Activated CD8-positive, alpha-beta T cell treated with anti-CD3 and anti-CD28 coated beads for 36 hours (primary cell): ENCODE measurements at places on chromosomes 7 and 10. TPM values are rescaled to one million over a fixed set of nuclear protein-coding genes. Genes with fewer than 3 reads are reported as not detected.

ZNF485 gene
- 8.7 TPM for total RNA-seq

- DNase-seq = no peak
Observed at GRCh38 chr7:93933156-93933555, 11.6 kb downstream of the GNG11 start.

GRCh38 chr10:70757856-70758255 is 27.3 kb downstream of the TBATA start:
- DNase-seq = no peak

DNA sequence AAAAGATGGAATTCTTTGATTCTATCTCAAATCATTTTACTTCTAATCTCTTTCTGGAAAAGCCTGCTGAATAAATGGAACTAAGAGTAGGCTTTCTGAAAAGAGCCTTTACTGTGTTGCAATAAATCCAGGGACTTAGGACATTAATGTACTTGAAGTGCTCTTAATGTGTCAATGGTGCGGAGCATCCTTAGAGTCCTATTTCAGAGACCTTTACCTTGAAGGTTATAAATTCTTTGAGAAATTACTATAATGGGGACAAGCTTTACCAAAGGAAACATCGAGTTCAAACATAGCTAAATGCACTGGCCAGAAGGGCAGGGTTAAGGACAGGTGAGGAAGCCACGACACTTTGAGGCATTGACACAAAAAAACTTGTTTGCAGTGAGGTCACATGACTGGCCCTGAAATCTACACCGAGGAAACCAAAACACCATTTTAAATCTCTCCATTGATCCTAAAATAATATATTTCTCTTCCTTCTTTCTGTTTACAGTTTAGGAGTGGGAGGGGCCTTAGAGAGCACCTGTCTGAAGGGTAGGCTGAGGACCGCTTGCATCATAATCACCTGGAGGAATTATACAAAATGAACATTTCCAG is 48.1 kb upstream of the EXOC6 start:
- DNase-seq = no peak

DNA sequence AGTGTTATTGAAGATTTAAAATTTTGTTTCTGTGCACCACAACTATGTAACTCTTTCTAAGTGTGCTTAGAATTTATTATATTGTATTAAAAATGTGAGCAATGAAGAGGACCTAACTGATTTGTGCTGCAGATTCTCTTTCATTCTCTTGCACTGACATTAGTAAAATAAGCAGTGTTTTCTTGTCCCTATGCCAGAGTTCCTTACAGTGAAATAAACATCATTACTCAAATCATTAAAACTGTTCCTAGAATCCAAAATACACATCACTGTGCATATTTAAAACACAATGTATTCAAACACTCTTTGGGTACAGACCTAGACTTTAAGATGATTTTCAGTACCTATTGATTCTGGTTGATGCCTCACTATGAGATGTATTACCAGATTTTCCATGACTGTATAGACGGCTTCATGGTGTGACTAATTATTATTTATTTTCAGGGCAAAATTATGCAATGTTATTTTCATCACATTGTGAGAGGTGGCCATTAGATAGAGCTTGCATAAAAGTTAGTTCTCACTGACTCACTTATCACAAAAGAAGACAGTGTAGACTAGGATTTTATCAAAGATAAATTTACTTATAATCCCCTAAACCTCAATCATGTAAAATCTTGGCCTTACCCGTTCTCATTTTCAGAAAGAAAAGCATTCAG is 93.4 kb downstream of the PTPRZ1 start:
- DNase-seq = no peak

IGFBP1 gene
- not detected for total RNA-seq

DNA sequence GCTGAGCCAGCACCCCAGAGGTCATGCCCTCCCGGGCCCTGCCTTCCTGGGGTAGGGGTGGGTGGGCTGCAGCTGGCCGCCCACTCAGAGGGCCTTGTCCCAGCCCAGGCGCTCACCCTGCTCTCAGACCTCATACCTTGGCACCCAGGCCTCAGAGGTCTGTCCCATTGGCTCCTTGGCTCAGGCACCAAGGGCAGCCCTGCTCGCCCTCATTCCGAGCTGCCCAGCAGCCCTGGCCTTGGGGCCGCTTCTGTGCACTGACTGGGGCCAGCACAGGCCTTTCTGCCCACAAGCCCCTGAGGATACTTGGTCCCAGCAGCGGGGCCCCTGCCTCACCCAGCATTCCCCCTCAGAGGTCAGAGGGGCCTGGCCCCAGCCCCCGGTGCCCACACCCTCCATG is 34.3 kb downstream of the YKT6 start:
- no peak for DNase-seq

GRCh38 chr7:105782391-105783042 is 93.9 kb downstream of the ATXN7L1 start:
- DNase-seq = peak; percentile 73

PSMA2 gene
- 197 TPM for total RNA-seq

GRCh38 chr10:4754143-4754542 is 71.9 kb upstream of the AKR1E2 start:
- no peak for DNase-seq

PNLIPRP2 gene
- not detected for total RNA-seq

- DNase-seq = no peak
Observed at GRCh38 chr10:119101366-119102098, 2.4 kb upstream of the DENND10 start.

DNA sequence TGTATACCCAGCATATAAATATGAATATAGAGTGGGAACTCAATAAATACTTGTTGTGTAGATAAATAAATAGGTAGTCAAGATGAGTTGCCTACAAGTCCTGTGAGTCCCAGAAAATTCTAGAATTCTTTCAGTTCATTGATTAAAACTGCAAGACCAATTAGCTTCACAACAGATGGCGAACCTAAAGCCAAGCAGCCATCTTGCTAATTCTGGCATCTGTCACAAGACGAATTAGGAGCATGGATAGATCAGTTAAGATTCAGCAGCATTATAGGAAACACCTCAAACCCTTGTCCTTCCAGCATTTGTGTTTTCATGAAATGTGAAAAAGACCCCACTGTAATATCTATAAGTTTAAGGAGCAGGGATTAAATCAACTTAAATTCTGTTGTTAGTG is 552.7 kb downstream of the MAGI2 start:
- DNase-seq = no peak

GNAT3 gene
- not detected for total RNA-seq

GRCh38 chr7:79877874-79878465 is 256.7 kb upstream of the GNAI1 start:
- no peak for DNase-seq

- DNase-seq = no peak
Observed at GRCh38 chr7:130277763-130278643, 11.3 kb downstream of the CPA2 start.

DNA sequence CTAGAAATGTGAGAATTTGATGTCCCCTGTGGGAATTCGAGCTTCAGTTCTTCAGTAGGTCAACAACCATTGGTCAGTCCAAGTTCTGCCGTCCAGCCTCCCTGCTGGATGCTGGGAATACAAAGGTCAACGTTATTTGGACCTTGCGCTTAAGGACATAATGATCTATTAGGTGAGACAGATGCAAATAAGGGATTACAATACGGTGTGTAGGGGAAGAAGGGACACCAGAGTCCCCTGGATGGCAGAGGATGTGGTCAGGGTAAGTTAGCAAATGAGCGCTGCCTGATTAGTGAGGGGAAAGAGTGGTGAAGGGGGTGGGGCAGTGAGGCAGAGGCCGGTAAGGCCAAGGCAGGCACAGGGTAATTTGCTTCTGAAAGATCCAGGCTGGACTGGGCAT is 16.2 kb downstream of the CCNY start:
- peak; percentile 66 for DNase-seq

EPHA1 gene
- total RNA-seq = 2.4 TPM

DNA sequence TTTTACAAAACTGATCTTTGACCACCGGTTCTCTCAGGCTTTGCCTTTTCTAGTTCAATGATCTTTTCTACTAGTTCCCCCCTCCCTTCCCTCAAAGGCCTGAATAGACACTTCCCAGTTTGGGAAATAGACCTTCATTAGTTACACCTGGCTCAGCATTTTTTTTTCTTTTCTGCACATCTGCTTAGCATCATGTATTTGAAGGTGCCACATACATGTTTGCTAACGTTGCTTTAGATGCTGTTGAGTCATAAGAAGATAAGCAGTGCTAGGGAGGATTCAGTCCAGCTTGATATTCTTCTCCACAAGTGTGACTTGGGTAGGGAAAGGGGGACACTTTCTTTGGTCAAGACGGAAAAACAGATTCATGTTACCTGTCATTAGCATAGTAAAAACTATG is 78.3 kb downstream of the BICC1 start:
- DNase-seq = no peak

DNA sequence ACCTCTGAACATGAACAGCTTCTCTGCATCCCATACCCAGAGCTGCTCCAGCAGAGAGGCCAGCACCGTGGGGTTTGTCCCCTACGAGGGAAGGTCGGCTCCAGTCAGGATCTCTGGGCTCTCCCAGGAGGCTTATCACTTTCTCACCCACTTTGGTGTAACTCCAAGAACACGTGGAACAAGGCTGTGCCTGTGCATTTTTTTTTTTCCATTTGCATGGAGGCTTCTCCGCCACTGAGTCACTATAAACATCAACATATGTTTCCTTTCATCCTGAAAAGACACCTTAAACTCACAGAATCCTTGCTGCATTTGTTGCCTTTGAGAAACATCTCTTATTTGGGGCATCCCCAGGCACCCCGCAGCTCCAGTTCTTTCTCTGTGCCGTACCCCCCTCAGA is 29.4 kb upstream of the ECHDC3 start:
- DNase-seq = no peak

DNA sequence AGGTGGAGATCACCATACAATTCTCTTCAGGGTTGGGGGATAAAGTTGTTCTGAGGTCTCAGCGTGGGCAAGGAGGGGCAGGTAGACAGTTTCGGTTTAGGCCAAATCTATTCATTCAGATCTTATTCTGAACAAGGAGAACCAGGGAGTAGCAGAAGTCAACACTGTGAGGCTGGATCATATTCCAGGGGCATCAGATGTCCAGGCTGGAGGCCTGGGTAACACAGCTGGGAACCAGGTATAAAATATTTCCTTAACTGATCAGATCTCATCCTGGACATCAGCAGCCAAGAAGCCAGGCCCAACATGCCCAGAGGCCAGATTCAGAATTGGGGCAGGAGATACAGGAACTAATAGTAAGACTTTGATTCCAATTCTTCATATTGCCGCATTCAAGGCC is 19.2 kb upstream of the FLNC start:
- DNase-seq = no peak

FHIP2A gene
- 16.6 TPM for total RNA-seq

- no peak for DNase-seq
Observed at GRCh38 chr10:89643431-89643811, 1.6 kb downstream of the PANK1 start.

CFAP69 gene
- total RNA-seq = 0.69 TPM

DNA sequence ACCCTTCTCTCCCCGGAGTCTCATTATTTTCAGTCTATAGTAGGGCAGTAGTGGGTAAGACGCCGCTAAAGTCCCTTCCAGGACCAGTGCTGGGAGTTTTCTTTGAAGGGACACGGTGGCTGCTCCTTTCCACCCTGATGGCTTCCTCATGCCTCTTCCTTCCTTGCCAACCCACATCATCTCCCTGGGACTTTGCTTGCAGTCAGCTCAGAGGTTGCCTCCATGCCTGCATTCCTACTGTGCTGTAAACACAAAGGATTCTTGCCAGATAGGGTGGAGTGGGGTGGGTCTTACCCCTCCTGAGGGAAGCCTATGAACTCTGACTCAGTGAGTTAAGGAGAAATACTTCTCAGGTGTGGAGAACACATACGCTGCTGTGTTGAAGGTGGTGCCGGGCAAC is 59.9 kb upstream of the IGFBP3 start:
- no peak for DNase-seq

SCART1 gene
- total RNA-seq = 2.8 TPM

GRCh38 chr10:48457949-48458661 is 146.8 kb downstream of the ARHGAP22 start:
- DNase-seq = no peak

DNA sequence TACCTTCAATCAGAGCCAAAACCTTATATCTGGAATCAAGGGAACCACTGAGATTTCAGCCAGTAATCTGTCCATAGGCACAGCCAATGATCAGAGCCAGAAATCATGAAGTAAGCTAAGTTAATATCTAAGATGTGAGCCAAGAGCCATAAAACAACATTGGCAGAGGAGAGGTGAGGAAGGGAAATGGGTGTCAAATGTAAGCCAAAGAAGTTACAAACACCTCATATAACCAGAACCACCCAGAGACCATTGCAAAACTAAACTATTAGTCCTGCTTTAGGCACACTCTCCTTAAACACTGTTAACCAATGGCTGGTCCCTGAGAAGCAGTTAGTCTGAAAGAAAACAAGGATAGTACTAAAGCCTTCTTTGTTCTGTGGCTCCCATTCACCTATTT is 173.1 kb downstream of the HPSE2 start:
- no peak for DNase-seq

- no peak for DNase-seq
Observed at GRCh38 chr10:128642502-128642901, 516.3 kb upstream of the MKI67 start.

DNA sequence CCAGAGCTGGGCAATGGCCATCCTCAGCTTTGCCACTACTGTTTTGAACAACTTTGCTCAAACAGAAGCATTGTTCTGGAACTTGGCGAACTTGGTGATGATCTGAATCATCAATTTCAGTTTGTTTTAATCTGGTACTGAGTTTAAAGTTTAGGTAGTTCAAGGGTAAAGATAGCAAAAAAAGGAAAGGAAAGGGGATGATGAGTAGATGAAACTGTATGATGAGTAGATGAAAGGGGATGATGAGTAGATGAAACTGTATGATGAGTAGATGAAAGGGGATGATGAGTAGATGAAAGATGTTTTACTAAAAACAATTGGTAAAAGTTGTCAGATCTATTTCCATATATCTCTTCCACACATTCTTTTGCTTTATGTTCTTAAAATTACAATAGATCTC is 737.0 kb downstream of the LRMDA start:
- DNase-seq = no peak

DNA sequence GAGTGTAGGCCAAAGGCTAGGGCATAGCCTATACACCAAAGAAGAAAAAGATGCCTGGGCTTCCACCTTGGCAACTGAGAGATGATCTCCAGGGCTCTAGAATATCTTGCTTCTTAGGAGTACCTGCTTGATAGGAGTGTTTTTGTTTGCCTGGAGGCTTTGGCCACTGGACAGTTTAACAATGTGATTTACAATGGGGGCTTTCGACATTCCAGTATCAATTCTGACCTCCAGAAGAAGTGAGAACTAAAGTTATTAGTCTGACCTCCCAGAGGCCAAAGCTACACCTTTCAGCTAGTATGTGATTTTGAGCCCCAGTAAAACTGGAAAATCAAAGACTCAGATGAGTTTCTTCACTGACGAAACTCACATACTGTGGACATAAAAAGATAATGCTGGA is 96.1 kb downstream of the JMJD1C start:
- DNase-seq = no peak

GRCh38 chr10:133277277-133277992 is 767 bp upstream of the ADAM8 start:
- no peak for DNase-seq

KIF20B gene
- total RNA-seq = 63.2 TPM

GHITM gene
- 198 TPM for total RNA-seq

DNA sequence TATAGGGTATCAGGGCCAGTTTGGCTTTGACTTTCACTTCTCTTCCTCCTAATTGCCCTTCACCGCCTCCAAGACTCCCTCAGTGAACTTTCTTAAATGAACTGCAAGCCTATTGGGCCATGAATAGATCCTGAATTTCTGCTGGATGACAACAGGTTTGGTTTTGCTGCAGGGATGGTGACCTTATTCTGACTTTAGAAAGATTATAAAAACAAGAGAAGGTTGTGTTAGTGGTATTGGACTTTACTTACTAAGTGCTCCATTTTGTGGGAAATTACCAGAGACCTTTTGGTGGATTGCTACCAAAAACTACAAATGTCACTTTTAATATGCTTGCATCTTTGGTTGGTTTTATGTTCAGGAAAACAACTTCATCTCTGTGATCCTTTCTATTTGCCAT is 11.5 kb upstream of the LIPA start:
- no peak for DNase-seq

CH25H gene
- not detected for total RNA-seq
